T1000 (cell line): ENCODE measurements at places on chromosomes 6 and 20.

DNA sequence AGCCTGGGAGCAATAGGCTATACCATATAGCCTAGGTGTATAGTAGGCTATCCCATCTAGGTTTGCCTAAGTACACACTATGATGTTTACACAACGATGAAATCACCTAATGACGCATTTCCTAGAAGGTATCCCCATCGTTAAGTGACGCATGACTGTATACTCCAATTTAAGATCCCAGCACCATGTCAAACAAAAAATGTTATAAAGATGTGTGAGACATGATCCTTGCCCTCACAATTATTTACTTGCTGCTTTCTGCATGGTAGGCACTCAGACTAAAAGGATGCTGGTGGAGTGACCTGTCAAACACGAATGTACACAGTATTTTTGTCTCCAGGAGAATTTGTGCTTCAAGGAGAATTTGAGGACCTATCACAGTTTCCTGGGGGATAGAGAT, 32.3 kb downstream of the SNAP25 start:
- no peak for DNase-seq

GRCh38 chr6:44399991-44400390, 12.5 kb downstream of the CDC5L start:
- no peak for DNase-seq

DNA sequence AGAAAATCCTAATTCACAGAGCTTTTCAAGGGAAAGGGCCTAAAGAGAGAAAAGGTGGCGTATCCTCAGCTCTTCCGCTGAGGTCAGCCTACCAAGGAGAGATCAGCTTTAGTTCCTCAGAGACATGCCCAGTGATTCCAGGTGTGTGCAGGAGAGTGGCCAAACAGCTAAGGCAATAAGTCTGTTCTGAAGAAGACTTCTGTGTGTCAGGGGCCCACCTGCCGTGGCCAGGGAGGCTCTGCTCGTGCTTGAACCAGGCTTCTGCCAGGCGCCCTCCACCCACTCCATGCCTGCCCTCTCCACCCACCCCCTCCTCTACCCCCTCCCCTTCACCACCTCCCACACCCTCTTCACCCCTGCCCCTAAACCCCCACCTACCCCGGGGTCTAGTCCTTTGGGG, 67.4 kb upstream of the ARMC2 start:
- no peak for DNase-seq

- DNase-seq: peak; percentile 27
These were observed 105.4 kb downstream of the PERP start for GRCh38 chr6:138001750-138002349.

GRCh38 chr20:56442389-56443365, 25.8 kb upstream of the RTF2 start:
- DNase-seq: no peak

- no peak for DNase-seq
These were observed 104.3 kb downstream of the SLC23A2 start for GRCh38 chr20:4896971-4897497.

DNA sequence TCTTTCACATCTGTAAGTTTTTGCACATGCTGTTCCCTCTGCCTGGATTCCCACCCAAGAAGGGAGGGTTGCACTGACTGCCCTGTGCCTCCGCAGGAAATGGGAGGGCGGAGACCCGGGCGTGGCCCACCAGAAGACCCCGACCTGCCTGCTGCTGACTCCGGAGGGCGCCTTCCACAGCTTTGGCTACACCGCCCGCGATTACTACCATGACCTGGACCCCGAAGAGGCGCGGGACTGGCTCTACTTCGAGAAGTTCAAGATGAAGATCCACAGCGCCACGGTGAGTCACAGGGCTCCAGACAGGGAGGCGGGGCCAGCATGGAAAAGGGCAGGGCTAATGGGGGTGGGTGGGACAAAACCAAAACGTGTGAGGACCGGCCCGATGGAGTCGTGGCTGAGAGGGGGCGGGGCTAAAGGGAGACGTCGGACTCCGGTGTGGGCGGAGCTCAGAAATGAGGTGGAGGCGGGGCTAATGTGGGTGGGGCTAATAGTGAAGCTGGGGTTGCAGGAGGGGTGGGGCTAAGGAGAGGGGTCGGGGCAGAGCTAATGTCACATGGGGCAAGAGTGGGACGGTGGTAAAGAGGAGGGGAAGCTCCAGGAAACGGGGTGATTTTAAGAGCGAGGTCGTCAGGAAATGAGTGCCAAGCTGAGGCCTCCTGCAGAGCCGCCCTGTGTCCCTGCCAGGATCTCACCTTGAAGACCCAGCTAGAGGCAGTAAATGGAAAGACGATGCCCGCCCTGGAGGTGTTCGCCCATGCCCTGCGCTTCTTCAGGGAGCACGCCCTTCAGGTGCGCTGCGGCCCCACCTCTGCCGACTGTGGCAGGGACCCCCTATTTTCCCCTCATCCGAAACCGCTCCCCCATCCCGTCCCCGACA, 12.6 kb downstream of the HSPA12B start:
- DNase-seq: peak; percentile 3

- DNase-seq: no peak
These were observed 6.7 kb downstream of the SRXN1 start for GRCh38 chr20:646107-646867.
